CD4-positive, alpha-beta T cell treated with Interleukin-21 for 1 hour (primary cell): ENCODE measurements at places on chromosomes 7 and 10.
A peak's percentile ranks its signal among the peaks of the same experiment; 100 is the strongest.

GRCh38 chr7:132980402-132980801, 101.5 kb downstream of the CHCHD3 start:
- no peak for DNase-seq

GRCh38 chr10:132551093-132551807, 13.7 kb downstream of the INPP5A start:
- DNase-seq: peak; percentile 30

DNA sequence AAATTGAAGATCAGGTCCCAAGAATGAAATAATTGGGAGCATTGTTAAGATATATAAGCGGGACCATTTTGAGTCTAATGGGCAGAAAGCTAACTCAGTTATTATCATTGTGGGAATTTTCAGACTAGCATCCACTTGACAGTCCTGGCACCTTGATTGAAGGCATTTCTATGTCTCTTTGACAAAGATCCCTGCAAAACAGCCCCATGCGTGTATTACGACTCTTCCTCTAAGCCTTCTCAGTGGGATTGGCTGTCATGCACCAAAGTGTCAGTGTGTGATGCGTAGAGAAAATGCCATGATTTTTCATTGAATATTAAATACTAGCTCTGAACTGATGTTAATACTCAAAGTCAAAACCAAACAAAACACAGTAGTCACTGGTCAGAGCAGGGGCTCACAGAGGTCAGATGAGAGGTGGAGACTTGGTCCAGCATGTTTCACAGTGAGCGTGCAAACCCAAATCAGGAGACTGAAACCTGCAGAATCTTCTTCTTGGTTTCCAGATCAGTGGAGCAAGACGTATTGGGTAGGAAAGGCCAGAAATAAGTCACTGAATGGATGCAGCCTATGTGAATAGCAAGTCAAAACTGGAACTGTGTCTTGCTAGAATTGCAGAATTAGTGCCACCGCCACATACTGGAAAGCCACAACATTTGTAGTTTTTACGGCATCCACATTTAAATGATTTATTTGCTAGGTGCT, 303.6 kb upstream of the AKR1E2 start:
- no peak for DNase-seq

GRCh38 chr7:124688991-124689390, 76.6 kb downstream of the GPR37 start:
- no peak for DNase-seq

GRCh38 chr7:69953136-69954067, 355.1 kb downstream of the AUTS2 start:
- DNase-seq: no peak
